ENCODE measurements at places on chromosomes 16 and 17. TPM values are rescaled to one million over a fixed set of nuclear protein-coding genes. Genes with fewer than 3 reads are reported as not detected.

GRCh38 chr16:82395212-82395611 is 225.2 kb upstream of the MPHOSPH6 start:
- DNase-seq, result no peak

DNA sequence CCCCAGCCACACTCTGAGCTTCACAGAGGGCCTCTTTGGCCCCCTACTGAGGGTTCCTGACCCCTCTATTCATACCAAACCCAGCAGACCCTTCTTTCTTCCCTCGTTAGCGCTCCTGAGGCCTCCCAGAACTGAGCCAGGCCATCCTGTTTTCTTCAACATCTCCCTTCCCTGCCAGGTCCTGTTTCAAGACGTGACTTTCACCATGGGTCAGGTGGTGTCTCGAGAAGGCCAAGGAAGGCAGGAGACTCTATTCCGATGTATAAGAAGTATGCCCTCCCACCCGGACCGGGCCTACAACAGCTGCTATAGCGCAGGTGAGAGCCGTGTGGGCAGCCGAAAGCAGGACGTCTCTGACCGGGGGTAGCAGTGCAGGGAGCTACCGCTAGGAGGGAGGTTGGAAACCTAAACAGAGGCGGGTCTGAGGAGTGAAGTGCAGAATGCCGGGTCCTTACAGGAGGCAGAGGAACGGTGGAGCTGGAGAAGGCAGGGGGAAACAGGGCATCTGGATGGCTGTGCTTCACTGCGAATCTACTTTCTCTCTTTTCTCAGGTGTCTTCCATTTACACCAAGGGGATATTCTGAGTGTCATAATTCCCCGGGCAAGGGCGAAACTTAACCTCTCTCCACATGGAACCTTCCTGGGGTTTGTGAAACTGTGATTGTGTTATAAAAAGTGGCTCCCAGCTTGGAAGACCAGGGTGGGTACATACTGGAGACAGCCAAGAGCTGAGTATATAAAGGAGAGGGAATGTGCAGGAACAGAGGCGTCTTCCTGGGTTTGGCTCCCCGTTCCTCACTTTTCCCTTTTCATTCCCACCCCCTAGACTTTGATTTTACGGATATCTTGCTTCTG is 1.3 kb upstream of the SENP3 start:
- peak; percentile 42 for DNase-seq

- no peak for DNase-seq
These were observed 30.5 kb downstream of the CDH13 start for GRCh38 chr16:82657239-82657638.

PRDM7 gene
- not detected for total RNA-seq

TMEM106A gene
- 18.7 TPM for total RNA-seq

MVP gene
- total RNA-seq, result 130 TPM

DNA sequence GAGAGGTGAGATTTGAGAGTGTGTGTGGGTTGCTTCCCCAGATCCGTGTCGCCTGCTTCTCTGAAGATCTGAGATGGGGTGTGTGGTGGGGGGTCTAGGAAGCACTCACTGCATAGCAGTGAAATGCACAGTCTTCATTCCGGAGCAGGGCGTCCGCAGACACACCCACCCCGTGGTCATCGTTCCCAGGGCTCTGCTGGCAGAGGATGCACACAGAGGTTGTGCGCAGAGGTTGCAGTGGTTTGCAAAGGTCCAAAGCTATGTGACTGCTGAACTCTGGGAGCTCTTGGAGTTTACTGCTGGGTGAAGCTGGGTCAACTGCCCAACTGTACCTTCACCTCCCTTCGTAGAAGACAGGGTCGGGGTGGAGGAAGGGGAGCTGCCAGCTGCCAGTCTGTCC is 135.3 kb downstream of the SNX29 start:
- no peak for DNase-seq

KCNH6 gene
- total RNA-seq, result not detected

- DNase-seq, result no peak
These were observed 17.4 kb downstream of the GAA start for GRCh38 chr17:80118601-80119270.

- no peak for DNase-seq
These were observed 109.7 kb downstream of the VAT1L start for GRCh38 chr16:77897831-77898605.

- DNase-seq, result no peak
These were observed 895 bp downstream of the BRD7 start for GRCh38 chr16:50367777-50368409.

KCNG4 gene
- not detected for total RNA-seq

PDIA2 gene
- total RNA-seq, result 0.42 TPM

RASL10B gene
- 0.37 TPM for total RNA-seq

DNA sequence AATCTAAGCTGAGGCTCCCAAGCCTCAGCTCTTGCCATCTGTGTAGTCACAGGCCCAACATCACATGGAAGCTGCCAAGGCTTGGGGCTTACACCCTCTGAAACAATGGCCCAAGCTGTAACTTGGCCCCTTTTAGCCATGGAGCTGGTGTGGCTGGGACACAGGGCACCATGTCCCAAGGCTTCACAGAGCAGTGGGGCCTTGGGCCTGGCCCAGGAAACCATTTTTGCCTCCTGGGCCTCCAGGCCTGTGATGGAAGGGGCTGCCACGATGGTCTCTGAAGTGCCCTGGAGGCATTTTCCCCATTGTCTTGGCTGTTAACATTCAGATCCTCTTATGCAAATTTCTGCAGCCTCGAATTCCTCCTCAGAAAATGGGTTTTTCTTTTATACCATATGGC is 952.3 kb upstream of the GOT2 start:
- no peak for DNase-seq

DNA sequence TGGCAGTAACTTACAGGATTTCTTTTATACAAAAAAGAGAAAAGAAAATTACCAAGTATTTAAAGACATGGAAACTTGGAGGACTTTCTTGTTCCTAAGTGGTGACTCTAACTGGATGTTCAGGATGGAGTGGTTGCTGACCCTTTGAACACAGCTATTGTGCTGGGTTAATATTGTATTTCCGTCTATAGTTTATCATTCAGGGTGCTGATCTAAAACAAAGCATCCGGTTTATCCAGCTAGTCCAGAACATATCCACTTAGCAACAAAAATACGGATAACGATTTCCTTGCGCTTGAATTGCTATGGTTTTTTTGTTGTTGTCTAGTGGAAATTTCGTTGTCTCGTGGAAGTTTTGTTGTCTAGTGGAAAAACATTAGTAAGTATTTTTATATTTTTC is 38.2 kb downstream of the SNTB2 start:
- DNase-seq, result no peak

CLDN6 gene
- not detected for total RNA-seq

DNA sequence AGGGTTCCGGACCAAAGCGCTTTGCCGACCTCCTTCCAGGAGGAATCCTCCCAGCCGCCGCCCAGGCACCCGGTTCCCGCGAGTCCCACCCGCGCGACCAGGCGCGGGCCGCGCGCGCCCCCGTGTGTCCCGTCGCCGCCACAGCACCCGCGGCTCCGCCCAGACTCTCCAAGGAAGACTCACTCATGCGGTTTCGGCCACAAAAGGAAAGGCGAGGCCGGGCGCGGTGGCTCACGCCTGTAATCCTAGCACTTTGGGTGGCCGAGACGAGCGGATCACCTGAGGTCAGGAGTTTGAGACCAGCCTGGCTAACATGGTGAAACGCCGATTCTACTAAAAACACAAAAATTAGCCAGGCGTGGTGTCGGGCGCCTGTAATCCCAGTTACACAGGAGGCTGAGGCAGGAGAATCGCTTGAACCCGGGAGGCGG is 3.5 kb upstream of the PKMYT1 start:
- DNase-seq, result peak; percentile 76

GRCh38 chr16:53121043-53121620 is 66.3 kb downstream of the CHD9 start:
- DNase-seq, result no peak

CD300A gene
- 5.0 TPM for total RNA-seq

LITAFD gene
- not detected for total RNA-seq

DNA sequence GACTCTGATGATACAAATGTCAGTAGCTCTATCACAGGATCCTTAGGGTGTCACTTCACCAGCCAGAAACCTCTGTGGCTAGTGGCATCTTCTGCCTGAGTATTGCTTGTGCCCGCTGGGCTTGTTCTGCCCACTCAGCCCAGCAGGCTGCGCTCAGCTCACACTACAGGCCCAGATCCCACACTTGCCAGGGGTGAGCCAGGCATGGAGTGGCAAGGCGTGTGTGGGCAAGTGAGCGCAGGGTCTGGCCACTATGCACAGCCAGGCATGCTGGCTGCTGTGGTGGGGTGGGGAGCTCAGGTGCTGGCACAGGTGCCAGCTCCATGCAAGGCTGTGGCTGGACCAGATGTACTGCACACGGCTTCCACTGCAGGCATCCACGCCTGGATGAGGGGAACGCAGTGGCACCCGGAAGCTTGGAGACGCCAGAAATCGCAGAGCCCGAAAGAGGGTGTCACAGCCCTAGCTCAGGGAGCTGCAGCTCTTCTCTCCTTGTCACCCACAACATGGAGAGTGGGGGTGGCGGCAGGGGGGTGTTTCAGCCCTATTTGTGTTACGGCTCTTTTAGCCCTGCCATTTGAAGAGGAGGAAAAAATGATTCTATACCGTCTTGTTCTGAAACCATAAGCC is 10.2 kb downstream of the CFAP97D1 start:
- DNase-seq, result no peak

GRCh38 chr16:86458149-86458777 is 52.1 kb upstream of the FOXF1 start:
- no peak for DNase-seq

GPR142 gene
- total RNA-seq, result not detected

BCO1 gene
- total RNA-seq, result not detected

DNA sequence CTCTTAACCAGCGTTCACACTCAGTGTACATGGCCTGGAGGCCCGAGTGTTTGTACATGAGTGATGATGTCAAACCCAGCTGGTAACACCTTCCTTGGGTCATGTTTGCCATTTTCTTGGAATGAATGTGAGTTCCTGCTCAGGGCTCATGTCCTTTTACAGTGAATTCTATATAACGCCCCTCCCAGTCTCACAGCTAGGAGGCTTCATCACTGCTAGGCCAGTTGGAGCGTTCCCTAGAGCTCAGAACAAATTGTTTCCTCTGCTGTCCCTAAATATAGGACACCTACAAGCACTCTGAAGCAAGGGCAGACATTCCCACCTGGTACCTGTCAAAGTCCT is 5.5 kb downstream of the TIMM22 start:
- no peak for DNase-seq

DNA sequence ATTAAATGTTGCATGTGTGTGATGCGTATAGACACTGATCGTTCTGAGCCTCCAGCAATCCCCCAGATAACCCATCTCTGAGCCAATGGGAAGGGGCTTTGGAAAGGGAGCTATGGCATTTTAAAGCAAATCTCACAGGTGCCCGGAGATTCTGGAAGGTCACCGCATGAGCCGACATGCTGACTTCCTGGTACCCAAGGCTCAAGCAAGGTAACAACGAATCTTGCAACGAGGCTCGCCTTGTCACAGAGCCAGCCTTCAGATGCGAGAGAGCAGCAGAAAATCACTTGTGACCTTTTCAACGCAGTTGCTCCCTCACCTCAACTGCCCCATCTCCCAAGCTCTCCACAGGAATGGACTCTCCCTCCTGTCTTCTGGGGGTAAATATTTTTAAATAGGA is 154.8 kb upstream of the CDH5 start:
- no peak for DNase-seq

GRCh38 chr16:30633526-30633925 is 17.2 kb upstream of the PRR14 start:
- no peak for DNase-seq

GRCh38 chr16:11211977-11212797 is 43.8 kb downstream of the SOCS1 start:
- DNase-seq, result no peak

WNT3 gene
- total RNA-seq, result not detected

DNA sequence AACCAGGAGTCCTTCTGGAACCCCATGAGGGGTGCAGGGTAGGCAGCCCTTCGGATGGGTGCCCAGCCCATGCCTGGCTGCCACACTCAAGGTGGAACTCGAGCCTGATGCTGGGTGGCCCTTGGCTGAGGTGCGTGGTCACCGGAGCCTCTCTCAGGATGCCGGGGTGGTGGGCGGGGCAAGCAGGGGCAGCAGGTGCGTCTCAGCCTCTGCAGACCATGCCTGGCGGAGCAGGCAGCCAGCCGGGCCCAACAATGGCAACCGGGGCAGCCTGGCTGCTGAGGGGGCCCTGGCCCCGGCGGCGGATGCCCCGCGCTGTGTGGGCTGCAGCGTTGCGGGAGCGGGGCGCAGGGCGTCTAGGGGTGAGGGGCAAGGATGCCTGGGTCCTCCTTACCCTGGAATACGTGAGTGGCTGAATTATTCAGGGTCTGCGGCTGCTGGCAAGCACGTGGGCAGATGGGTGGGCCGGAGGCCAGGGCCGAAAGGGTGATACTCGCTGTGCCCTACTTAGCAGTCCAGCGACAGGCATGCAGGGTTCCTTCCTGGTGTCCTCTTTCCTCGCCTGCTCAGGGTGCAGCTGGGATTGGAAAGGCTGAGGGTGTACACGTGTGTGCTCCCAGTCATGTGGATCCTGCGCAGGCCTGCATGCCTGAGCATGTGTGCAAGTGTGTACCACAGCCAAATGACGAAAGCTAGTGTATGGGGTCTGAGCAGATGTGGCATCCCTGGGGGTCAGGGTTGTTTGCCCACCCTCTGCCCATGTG is 14.6 kb downstream of the MYO15A start:
- DNase-seq, result no peak

CLDN7 gene
- total RNA-seq, result 0.29 TPM

GRCh38 chr16:88610909-88611812 is 27.2 kb upstream of the IL17C start:
- no peak for DNase-seq

ZNF385C gene
- 0.45 TPM for total RNA-seq

GRCh38 chr17:10013365-10014112 is 108.5 kb upstream of the RCVRN start:
- no peak for DNase-seq

GRCh38 chr17:75060434-75061054 is 13.5 kb downstream of the KCTD2 start:
- DNase-seq, result no peak
